ENCODE measurements at places on chromosomes 3 and 15.

DNA sequence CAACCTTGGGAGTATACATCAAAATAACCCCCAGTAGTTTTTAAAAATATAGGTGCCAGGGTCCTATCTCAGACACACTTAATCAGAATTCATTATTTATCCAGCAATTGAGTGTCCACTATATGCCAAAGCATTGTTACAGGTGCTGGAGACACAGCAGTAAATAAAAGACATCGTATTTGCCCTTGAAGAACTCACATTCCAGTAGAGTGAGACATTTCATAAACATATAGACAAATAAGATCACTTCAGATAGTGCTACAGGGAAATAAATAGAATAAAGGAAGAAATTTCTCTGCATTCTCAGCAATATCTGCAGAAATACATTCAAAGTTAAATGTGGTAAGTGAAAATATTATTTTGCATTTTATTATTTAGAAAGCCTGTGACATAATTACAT is 34.1 kb upstream of the ANKRD28 start:
- no peak for DNase-seq

GRCh38 chr3:171566803-171567422 is 106.7 kb upstream of the TNIK start:
- no peak for DNase-seq

- no peak for DNase-seq
Measured at GRCh38 chr3:61117045-61117898, 134.0 kb downstream of the FHIT start.

GRCh38 chr3:39434574-39434973 is 28.1 kb downstream of the RPSA start:
- DNase-seq, result no peak

DNA sequence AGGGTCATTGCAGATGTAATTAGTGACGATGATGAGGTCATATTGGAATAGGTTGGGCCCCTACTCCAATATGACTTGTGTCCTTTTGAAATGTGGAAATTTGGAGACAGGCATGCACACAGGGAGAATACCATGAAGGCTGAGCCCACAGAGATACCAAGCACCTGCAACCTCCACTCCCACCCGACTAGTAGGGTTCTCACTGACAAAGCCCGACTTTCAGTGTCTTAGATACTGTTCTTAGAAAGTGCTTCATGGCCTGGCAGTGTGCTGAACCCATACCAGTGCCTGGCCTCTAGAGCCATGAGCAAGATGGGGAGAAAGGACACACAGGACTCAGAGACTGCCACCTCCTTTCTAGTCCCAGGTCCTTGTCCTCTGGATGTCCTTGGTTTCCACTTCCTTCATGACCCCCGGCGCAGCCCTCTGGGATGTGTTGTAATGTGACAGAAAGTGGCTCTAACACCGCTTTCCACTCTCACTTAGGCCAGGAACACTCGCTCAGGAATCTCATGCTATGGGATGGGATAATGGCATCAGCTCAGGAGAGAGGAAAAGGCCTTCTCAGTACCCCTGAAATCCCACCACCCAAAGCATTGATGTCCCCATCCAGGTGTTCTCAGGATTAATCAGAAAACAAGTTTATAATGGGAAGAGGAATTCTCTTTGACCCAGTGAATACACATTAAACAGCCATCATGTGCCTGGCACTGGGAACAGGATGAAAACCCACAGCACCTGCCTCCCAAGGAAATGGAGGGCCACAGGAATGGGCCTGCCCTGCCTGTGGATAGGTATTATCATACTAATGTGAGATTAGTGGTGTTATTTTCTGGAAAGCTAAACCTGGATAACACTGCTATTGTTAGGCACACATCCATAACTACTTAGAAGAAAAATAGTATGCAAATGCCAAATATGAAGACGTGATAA is 59.9 kb downstream of the RPL39L start:
- no peak for DNase-seq

- no peak for DNase-seq
Measured at GRCh38 chr3:6717026-6717943, 143.6 kb upstream of the GRM7 start.

GRCh38 chr3:45443459-45443858 is 55.1 kb downstream of the LARS2 start:
- DNase-seq, result no peak

DNA sequence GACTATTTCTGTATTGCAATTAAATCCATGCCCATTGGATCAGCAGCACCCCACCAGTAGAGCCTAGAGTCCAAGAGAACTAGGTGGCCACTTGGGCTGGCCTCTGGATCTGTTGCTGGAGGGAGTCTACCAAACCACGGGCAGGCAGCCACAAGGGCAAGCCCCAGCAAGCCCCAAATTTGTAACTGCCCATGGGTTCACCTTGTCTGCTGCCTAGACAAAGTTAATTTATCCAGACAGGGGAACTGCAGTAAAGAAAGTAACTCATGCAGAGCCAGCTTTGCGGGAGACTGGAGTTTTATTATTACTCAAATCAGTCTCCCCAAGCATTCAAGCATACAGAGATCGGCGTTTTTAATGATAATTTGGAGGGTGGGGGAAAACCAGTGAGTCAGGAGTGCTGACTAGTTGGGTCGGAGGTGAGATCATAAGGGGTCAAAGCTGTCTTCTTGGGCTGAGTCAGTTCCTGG is 74.0 kb upstream of the TERB2 start:
- no peak for DNase-seq

DNA sequence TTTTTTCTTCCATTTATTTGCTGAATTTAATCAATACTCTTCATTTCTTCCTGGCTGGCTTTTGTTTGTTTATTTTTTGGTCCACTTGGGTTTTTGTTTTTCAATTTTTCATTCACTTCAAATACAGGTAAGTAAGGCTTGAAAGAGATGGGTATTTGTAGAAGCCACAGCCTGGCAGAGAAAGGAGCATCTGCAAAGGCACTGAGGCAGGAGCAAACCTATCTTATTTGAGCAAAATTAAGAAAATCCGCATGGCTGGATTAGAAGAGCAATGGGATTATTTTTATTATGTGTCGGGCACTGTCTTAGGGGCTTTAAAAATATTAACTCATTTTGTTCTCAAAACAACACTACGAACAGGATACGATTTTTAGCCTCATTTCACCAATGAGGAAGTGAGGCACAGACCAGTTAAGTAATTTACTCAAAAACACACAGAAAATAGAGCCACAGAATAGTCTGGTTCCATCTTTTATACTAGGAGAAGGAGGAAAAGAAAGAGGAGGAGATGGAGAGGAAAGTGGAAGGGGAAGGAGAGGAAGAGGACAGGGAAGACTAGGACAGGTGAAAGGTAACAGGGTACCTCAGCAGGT is 35.1 kb upstream of the CCDC80 start:
- DNase-seq, result no peak

DNA sequence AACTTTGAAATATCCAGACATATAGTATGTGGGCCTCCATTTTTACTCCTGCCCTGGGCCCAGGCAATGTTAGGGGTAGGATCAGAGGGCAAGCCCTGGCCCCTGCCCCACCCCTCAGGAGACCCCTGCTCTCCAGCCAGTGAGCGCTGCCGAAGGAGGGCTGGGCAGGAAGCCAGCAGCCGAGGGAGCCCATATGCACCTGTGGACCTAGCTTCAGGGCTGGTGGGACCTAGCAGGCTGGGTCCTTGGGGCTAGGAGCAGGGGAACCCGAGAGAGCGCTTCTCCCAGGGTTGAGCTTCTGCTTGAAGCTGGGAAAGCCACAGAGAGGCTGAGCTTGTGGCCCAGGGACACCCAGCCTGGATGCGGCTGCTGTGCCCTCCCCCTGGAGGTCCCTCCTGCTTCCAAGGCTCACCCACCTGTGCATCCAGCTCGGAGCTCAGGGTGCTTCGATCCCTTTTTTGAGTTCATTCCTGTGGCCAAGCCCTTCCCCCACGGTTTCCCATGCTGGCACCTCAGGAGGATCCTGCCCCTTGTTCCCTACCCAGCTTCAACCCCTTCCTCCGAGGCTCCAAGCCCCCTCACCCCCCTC is 21.0 kb upstream of the CYP11A1 start:
- no peak for DNase-seq

DNA sequence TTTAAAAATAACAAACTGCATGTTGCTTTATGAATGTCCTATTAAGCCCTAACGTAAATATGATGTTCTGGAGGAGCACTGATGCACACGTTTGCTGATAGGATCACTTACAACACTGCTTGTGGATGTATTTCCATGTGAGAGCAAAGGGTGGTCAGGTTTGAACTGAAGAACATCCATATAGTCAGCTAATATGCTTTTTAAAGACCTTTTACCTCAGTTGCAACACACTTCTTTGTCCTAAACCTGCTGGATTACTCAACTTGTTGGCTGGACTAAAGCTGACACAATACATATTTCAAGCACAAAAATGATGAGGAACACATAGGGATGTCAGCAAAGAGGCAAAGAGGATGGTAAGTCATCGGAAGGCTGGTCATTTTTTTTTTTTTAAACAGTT is 186.6 kb downstream of the TIGIT start:
- no peak for DNase-seq

GRCh38 chr15:62792986-62793751 is 249.4 kb upstream of the TPM1 start:
- DNase-seq, result no peak

- DNase-seq, result no peak
Measured at GRCh38 chr15:97545799-97546198, 414.7 kb upstream of the ARRDC4 start.

- DNase-seq, result no peak
Measured at GRCh38 chr3:49015072-49015471, 3.3 kb downstream of the DALRD3 start.

- no peak for DNase-seq
Measured at GRCh38 chr3:212432-212831, 15.9 kb downstream of the CHL1 start.

DNA sequence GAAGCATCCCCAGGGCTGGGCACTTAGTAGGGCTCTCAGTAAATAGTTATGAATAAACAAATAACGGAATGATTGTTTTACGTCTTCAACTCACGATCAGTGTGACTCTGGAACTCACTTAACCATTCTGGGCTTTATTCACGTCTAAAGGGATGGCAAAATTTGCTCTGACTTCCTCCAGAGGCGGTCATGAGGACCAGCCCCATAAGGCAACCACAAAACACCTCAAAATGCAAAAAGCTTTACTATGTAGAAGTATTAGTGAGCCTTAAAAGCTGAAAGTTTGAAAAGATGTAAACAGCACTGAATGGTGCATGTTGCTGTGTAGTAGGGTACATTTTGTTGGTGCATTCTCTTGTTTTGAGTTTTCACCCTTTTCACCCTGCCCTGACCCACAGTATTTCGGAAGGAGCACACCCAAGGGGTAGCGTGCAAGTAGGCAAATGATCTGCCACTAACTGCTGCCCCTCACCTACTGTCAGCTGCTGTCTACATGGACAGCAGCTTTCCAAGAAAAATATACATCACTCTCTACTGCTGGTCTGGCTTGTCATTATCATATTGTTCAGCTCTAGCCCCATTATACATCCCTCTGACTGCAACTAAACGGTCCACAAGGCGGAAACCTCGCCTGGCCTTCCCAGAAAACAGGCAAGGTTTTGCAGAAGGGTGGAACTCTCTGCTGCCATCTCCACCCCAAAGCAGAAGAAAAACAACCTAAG is 308.5 kb upstream of the PROK2 start:
- DNase-seq, result no peak

DNA sequence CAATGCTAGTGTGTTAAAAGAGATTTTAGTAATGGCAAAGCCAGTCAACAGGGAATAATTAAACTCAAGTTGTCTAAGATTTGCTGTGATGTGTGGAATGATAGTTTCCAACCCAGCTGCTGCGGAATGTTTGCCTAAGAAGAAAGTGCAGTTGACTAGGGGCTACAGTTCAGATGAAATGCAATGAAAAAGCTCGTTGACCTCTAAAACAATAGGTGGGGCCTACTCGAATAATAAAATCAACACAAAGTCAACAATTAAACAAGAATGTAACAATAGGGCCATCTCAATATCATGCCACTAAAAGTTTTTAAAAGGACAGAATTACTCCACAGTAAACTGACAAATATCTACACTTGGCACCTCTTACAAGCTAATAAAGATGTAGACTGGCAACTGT is 484.2 kb downstream of the MECOM start:
- DNase-seq, result no peak

GRCh38 chr3:156675830-156676767 is 1.7 kb downstream of the TIPARP start:
- no peak for DNase-seq

GRCh38 chr3:58032186-58032585 is 24.0 kb downstream of the FLNB start:
- no peak for DNase-seq

DNA sequence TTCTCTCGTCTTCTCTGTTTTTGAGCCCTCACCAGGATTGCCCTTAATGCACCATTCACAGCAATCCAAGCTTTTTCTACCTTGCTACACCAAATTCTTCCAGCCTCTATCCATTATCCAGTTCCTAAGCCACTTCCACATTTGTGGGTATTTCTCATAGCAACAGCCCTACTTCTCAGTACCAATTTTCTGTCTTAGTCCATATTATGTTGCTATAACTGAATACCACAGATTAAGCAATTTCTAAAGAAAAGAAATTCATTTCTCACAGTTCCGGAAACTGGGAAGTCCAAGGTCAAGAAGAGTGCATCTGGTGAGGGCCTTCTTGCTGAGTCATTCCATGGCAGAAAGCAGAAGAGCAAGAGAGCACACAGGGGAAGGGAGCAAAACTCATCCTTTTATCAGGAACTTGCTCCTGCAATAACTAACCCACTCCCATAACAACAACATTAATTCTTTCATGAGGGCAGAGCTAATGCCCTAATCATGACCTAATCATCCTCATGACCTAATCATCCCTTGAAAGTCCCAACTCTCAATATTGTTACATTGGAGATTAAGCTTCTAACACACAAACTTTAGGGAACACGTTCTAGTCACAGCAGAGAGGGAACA is 9.7 kb upstream of the EIF1B start:
- DNase-seq, result no peak

GRCh38 chr3:179018808-179019207 is 52.8 kb downstream of the ZMAT3 start:
- DNase-seq, result no peak

- no peak for DNase-seq
Measured at GRCh38 chr15:87207990-87208580, 1048.5 kb downstream of the NTRK3 start.

DNA sequence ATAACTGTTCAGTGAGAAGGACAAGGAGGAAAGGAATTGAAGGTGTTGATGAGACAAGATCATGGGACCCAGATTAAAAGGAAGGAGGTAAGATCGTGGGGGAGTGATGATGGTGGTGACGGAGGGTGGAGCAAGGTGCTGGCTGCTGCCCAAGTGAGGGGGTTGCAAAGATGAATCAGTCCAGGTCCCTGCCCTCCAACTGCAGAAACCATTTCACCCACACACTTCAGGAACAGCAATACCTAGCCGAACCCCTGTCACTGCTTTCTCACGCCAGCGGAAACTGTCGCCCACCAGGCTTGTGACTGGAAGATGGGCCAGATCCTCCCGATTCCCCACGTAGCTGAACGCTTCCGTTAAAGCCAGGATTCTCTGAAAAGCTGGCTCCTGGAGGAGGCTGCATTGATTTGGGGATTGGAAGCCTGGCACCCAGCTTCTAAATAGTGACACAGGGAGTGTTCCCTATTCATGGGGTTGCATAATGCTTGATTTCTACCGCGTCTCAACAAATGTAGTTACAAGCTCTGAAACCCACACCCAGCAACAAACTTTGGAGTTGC is 3.2 kb upstream of the LSG1 start:
- DNase-seq, result no peak

Data from left renal cortex interstitium (tissue), 4 donors.